Stimulated activated CD4-positive, alpha-beta T cell treated with anti-CD3 and anti-CD28 coated beads, Interleukin-1b, Interleukin-23, amount 100 ng/mL, for 1 hour (primary cell): ENCODE measurements at places on chromosomes 12 and 14.

DNA sequence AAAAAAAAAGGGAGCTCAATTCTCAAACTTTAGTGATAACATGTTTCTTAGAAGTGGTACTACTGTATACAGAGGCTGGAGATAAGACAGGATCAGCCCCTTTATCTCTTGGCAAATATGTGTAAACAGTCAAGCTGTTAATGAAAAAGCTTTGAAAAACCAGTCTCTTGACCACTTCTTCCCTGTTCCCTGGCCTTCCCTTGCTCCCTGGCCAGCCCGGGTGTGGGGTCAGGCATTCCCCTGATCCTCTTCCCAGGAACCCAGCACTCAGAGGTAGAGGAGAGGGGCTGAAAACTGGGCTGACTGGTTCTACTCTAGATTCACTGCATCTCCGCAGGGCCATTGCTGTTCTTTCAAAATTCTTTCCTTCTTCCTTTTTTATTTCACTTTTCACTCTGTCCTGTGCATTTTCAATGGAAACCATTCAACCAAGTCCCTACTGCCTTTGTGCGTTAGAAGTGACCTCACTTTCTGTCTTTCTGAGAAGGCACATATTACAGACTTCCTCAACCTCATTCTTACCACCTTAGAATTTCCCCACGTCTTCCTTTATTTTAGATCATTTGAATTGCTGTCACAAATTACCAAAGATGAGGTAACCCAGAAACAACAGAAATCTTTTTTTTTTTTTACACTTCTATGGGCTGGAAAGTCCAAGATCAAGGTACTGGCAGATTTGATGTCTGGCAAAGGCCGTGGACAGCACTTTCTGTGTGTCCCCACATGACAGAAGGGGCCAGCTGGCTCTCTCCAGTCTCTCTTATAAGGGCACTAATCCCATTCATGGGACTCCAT lies 5.7 kb downstream of the GNG2 start:
- no peak for DNase-seq

GRCh38 chr14:105989566-105990302 lies 463.4 kb downstream of the TMEM121 start:
- DNase-seq, result no peak

DNA sequence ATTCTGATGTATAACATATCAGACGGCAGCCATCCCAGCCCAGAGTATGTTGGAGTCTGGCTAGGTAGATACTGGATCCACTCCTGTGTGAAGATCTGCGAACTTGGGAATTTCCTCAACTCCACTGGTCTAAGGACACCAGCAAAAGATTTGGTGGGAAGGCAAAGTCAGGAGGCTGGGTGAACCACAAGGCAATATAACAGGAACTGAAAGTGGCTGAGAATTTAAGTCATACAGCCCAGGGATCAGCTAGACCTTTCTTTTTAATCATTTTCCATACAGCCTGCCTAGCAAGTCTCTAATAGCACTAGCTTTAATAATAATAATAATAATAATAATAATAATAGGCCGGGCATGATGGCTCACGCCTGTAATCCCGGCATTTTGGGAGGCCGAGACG lies 34.8 kb downstream of the BRAP start:
- no peak for DNase-seq

- no peak for DNase-seq
Observed at GRCh38 chr12:115801871-115802270, 475.6 kb downstream of the MED13L start.

GRCh38 chr14:75720842-75721498 lies 59.9 kb downstream of the TTLL5 start:
- DNase-seq, result no peak

DNA sequence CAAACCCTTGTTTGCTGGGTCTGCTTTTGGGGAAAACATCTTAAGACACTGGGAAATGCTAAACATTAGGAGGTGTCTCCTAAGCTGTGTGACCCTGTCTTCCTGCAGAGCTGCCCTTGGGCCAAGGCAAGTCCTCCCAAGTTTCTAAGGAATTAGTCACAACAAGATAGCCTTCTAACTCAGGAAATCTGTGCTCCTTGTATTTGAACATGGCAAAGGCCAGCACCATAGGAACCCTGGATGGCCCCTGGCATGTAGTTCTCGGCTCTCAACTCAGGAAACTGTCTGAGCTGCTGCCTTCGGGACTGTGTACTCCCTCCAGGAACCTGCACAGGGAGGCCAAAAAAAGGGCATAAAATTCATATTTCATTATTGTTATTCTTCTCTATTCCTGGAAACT lies 37.6 kb upstream of the LTBP2 start:
- no peak for DNase-seq

- DNase-seq, result no peak
Observed at GRCh38 chr14:42909659-42910058, 1303.0 kb downstream of the LRFN5 start.

DNA sequence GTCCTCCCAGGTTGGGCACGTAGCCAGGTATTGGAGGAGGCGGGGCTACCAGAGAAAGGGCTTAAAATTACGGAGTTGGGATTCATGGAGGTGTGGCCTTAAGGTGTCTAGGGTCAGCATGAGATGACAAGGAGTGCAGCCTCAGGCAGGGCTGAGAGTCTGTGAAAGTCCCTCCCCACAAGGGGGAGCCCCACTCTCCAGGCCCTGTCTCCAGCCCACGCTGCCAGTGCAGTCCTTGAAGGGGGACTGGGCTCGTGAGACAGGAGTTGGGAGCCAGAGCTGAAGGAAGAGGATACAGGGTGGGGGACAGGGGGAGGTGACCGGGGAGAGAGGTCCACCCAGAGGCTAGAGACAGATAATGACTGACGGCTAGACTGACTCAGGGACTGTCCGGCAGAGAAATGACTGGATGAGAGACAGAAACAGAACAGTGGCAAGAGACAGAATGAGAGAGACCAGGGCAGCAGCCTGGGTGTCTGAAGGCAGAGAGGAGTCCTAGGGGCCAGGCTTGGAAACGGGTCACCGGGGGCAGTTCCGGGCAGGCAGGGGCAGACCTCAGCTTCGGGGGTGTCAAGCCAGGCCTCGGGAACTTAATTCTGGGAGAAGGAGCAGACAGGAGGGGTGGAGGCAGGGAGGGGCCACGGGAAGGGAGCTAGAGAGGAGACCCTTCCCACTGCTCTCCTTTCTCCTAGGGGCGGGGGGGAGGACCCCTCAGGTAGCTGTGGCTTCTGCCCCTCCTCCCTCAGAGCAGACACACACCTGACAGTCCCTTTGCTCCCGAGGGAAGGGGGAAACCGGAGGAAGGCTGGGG lies 970 bp downstream of the CDH24 start:
- peak; percentile 18 for DNase-seq

GRCh38 chr14:71491931-71492330 lies 440.3 kb upstream of the RGS6 start:
- no peak for DNase-seq

- no peak for DNase-seq
Observed at GRCh38 chr14:102927878-102928411, 5.5 kb downstream of the AMN start.

DNA sequence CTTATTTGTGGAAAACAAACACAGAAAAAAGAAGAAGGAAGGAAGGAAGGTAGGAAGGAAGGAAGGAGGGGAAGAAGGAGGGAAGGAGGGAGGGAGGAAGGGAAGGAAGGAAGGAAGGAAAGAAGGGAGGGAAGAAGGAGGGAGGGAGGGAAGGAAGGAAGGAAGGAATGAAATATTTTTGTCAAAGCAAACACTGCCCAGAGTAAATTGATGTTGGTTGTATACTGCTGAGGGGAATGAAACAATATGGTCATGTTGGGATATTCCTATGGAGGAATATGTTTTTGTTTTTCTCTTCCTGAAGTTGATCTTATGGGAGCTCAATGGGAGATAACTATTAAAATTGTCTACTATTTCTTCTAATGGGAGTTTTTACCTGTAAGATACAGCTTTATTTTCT lies 717.5 kb upstream of the LRFN5 start:
- DNase-seq, result no peak

DNA sequence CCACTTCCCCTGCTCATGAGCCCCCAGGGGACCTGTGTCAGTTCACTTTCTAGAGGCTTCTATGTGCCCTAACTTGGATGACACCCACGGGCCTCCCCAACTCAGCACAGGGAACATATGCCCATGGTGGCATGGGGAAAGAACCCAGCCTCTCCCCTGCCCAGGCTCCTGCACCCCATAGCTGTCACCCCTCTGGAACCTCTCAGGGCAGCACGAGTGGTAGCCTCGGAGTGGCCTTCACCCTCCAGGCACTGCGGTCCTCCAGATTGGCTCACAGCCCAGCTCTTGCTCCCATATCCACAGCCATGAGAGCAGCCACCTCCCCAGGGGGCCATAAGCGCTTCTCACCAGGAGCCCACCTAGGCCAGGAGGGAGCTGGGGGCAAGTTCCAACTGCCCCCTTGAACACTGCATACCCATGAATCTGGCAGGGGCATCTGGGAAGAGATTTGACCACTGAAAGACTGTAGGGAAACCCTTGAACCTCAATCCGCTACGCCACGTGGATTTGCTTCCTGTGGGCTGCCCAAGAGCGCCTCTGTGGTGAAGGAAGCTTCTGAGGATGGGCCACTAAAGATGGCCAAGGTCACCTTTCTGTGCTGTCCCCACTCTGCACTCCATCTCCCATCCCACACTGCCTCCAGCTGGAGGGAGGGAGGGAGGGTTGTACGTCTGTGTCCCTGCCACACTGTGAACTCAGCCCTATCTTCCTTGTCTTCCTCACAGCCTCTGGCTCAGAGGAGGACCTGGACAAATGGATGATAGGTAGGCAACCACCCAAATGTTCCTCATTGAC lies 11.9 kb downstream of the PLD4 start:
- no peak for DNase-seq
